ENCODE measurements at places on chromosomes 12 and 14.

DNA sequence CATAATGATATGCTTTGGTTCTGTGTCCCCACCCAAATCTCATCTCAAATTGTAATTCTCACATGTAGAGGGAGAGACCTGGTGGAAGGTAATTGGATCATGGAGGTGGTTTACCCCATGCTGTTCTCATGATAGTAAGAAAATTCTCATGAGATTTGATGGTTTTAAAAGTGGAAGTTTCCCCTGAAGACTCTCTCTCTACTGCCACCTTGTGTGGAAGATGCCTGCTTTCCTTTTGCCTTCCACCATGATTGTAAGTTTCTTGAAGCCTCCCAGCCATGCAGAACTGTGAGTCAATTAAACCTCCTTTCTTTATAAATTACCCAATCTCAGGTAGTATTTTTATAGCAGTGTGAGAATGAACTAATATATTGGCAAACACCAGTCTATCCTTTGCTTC lies 260.4 kb upstream of the PPFIA2 start:
- no peak for DNase-seq

GRCh38 chr14:103243764-103244737 lies 90.0 kb upstream of the EIF5 start:
- no peak for DNase-seq

DNA sequence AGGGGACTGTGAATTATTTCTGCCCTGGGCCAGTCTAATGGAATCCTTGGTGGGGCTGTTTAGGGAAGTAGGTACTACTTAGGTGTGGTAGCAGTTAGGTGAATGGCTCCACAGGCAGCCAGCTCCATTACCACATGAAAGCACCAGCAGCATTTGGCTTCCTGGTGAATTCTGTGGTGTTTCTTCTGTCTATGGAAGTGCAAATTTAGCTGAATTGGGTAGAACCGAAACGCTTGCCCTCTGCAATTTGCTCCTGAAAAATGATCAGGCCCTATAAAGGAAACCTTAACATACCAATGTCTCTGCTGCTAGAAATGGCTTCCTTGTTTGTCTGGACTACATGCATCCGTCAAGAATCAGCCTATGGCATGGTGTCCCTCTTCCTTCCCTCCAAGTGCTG lies 16.4 kb downstream of the FLRT2 start:
- DNase-seq, result no peak

- no peak for DNase-seq
Observed at GRCh38 chr12:28242496-28243309, 52.4 kb downstream of the CCDC91 start.

DNA sequence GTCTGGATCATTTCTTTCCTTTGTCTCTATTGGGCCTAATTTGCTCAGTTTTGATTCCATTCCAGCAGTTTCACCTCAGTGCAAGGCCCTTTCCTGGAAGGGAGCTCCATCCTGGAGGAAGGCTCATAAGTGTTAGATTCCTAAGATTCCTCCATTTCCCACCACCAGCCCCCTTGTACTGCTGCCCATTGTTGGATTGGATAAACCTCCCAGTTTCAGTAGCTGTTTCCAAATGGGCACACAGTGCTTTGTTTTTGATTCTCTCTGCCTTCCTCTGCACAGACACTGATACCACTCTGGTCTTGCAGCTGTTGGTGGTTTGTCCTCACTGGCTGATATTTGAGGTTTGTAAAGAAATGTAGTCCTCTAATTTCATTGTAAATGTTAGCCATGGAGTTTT lies 158.9 kb downstream of the SLC15A5 start:
- no peak for DNase-seq

- DNase-seq, result no peak
Observed at GRCh38 chr12:10873378-10873777, 10.7 kb downstream of the PRH1 start.

- no peak for DNase-seq
Observed at GRCh38 chr14:100623961-100624360, 36.7 kb upstream of the BEGAIN start.

- no peak for DNase-seq
Observed at GRCh38 chr12:82176026-82176425, 182.2 kb downstream of the CCDC59 start.

GRCh38 chr12:13584541-13584940 lies 388.0 kb downstream of the EMP1 start:
- no peak for DNase-seq

- DNase-seq, result no peak
Observed at GRCh38 chr12:130982565-130983225, 29.0 kb downstream of the ADGRD1 start.

DNA sequence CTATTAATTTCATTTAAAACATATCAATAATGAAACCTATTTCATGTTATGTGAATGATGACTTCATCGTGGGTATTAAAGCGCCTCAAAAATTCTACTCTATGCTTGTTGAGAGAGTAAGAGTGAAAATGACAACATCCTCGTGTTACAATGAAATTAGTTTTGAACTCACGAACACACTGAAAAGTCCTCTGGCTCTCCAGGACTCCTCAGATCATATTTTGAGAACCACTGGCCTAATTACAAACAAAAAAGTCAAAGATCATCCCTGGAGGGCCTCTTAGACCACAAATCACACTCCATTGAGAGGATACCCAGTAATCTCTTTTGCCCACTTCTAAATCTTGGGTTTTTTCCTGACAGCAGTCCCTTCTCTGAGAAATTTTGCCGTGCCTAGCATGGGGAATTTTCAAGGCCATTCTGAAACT lies 19.1 kb downstream of the DAAM1 start:
- DNase-seq, result no peak

- DNase-seq, result peak; percentile 86
Observed at GRCh38 chr12:104604070-104604994, 147.6 kb downstream of the CHST11 start.

DNA sequence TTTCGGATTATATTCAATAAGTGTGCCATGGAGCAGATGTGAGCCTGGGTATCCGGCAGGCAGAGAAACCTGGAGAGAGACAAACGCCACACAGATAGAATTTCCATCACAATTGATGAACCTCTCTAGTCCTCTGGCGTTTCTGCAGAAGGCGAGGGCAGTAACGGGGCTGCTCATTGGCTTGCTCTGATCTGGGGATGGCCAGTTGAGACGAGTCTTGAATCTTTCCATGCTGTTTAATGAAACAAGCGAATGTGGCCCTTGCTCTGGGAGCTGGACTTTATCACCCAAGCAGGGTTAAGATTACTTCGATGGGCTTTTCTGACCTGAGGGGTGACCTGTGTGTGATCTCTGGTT lies 42.4 kb upstream of the CLMN start:
- DNase-seq, result no peak

GRCh38 chr14:96229315-96229714 lies 24.7 kb downstream of the BDKRB2 start:
- no peak for DNase-seq

- peak; percentile 69 for DNase-seq
Observed at GRCh38 chr12:68557011-68557730, 53.5 kb upstream of the RAP1B start.

- DNase-seq, result no peak
Observed at GRCh38 chr12:59186451-59186850, 266.1 kb upstream of the LRIG3 start.

DNA sequence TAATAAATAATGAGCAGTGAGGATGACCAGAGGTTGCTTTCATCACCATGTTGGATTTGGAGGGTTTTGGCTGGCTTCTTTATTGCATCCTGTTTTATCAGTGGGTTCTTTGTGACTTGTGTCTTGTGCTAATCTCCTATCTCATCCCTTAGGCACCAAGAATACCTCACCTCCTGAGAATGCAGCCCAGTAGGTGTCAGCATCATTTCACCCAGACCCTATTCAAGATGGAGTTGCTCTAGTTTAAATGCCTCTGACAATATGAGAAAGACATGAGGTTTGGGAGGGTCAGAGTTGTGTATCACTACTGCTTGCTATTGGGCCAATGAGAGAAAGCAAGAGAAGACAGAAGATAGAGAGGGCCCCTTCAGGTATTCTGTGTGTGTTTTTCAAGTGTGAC lies 592.2 kb downstream of the ETNK1 start:
- no peak for DNase-seq

DNA sequence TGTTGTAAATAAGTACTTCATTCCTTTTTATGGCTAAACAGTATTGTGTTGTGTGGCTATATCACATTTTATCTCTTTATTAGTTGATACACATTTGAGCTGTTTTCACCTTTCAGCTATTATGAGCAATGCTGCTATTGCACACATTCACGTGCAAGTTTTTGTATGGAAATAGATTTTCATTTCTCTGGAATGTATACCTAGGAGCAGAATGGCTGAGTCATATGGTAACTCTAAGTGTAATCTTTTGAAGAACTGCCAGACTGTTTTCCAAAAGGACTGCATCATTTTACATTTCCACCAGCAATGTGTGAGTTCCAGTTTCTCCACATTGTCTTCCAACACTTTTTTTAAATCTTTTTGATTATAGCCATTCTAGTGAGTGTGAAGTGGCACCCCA lies 134.0 kb downstream of the SRGAP1 start:
- DNase-seq, result peak; percentile 55

GRCh38 chr12:124434354-124434753 lies 133.1 kb downstream of the NCOR2 start:
- no peak for DNase-seq

DNA sequence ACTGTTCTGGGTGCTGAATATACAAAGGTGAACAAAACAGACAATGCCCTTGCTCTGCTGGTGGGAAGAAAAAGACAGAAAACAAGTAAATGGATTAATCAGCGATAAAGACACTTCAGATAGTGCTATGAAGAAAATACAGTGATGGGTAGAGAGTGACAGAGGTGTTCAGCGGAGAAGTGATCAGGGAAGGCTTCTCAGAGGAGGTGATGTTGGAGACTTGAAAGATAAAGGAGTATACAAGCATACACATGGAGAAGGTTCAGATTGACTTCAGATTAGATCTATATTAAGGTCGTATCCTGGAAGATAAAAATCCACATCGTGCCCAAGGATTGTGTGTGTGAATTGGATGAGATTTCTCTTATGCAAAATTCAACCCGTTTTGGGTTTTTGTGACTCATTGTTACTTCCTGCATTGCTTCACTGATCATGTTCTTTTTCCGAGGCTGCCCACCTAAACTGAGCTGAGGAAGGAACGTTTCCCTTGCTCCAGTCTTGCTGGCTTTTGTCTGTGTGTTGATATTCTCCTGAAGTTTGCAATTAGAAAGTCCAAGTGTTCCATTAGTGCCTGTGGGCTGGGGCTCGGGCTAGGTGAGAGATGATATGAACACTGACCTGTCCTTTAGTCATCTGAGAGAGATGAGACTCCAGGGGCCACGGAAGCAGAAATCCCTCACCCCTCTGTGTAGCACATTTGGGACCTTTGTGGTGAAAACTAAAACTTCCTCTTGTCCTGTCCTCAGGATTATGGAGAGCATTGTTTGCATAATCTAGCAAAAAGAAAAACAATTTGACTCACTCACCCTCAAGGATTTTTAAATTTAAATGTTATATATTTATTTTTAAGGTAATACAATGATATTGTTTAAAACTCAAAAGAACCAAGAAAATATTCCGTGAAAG lies 27.6 kb downstream of the PLXNC1 start:
- DNase-seq, result no peak

DNA sequence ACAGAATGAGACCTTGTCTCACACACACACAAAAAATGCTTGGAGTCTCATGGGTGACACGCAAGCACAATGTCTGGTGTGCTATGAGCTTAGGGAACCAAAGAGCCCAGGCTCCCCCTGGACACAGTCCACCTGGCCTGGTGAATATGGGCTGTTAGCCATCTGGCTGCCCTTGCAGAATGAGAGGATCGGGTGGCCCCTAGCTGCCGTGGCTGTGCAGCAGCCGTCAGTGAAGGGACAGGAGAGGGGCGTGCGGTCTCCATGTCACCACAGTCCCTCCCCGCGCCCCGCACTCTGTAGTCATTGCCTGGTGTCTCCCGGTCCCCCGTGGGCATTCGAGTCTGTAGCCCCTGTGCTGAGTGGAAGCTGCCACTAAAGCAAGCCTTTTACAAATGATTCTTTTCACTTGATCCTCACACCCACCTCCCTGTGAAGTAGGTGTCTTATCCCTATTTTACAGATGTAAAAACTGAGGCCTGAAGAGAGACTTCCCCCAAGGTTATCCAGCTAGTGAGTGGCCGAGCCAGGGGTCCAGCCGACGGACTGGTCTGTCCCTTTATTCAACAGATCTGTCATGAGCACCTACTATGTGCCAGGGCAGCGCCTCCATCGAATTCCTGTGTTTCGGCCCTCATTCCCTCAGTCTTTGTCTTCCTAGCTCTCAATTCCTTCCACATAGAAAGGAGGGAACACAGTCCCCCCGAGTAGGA lies 18.8 kb downstream of the MVK start:
- DNase-seq, result no peak

GRCh38 chr14:37262649-37263048 lies 64.9 kb downstream of the MIPOL1 start:
- no peak for DNase-seq

DNA sequence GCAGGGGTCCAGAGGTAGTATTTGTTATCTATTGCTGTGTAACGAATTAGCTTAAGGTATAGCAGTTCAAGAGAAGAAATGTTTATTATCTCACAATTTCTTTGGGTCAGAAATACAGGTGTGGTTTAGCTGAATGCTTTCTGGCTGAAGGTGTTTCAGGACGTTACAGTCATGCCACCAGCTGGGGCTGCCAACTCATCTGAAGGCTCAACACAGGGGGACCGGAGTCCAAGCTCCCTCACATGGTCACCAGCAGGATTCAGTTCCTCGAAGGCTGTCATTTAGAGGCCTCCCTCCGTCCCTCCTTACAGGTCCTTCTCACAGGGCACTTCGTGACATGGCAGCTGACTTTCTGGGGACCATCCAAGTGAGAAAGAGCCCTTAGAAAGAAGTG lies 37.5 kb upstream of the SINHCAF start:
- no peak for DNase-seq

DNA sequence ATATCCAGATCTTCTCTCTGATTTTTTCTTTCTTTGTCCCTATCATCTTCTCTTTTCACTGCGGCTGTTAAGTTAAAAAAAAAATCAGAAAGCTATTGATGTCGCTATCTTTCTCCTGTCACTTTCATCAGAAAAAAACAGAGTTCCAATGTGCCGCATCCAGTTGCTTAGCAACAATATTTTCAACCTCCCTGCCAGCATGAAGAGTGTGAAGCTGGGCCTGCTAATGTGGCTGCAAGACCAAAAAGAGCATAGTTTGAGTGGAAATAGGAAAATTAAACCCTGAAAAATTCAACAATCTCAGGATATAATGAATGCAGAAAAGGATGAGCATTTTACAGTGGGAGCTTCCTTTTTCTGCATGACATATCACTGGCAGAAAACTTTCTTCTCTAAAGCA lies 1025.4 kb upstream of the LRFN5 start:
- no peak for DNase-seq

DNA sequence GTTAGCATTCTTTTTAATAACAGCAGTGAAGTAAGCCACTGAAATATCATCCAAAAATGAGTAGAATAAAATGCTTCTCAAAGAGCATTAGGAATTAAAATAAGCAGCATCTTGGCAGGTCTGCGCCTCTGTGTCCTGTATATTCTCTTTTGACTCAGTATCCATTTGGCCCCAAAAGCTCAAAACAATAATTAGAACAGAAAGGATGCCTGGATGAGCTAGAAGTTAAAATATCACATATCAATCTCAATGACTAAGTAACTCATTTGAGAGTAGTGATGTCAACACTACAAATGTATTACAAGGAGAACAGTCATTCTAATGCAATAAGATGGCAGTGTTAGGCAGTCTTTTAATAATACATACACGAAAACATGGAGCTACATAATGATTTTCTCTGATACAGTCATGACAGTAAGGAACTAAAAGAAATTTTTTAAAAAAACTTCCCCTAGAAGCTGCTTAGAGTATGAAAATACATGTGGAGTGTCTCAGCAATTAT lies 160.9 kb upstream of the ABCD2 start:
- DNase-seq, result no peak

All from BJ (cell line).